ENCODE measurements at places on chromosomes 4 and X. TPM values are rescaled to one million over a fixed set of nuclear protein-coding genes. Genes with fewer than 3 reads are reported as not detected.

GRCh38 chr4:68176904-68177303 is 47.2 kb upstream of the TMPRSS11F start:
- no peaks in the 10 kb centered on the region for H3K36me3 ChIP-seq
- DNase-seq, result no peak
- H3K27me3 ChIP-seq, result no peaks in the 10 kb centered on the region
- no peaks in the 10 kb centered on the region for H3K4me1 ChIP-seq

GRCh38 chr4:2834001-2834921 is 9.4 kb upstream of the ADD1 start:
- H3K4me3 ChIP-seq, result no peak overlapping the region
- H3K27me3 ChIP-seq, result no peaks in the 10 kb centered on the region
- peak; percentile 18 for DNase-seq
- H3K36me3 ChIP-seq, result peaks cover 15% of the 10 kb centered on the region
- H3K4me1 ChIP-seq, result peaks cover 35% of the 10 kb centered on the region

DNA sequence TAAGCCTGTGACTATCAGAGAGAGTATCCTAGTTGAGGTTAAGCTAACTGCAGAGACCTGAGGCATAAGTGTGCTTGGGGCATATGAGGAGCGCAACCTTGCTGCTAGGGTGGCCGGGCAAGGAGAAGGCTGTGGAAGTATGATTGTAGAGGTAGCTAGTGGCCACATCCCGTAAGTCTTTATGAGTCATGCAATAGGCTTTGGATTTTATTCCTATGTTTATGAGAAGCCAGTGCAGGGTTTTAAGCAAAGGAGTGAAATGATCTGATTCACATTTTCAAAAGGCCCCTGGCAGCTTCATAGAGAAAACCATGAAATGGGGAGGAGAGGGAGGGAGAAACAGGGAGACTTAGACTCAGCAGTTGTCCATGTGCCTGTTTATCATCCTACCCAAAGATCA is 92.1 kb upstream of the WDFY3 start:
- no peak overlapping the region for H3K27ac ChIP-seq
- no peak for DNase-seq
- H3K27me3 ChIP-seq, result no peaks in the 10 kb centered on the region
- no peaks in the 10 kb centered on the region for H3K4me1 ChIP-seq

DNA sequence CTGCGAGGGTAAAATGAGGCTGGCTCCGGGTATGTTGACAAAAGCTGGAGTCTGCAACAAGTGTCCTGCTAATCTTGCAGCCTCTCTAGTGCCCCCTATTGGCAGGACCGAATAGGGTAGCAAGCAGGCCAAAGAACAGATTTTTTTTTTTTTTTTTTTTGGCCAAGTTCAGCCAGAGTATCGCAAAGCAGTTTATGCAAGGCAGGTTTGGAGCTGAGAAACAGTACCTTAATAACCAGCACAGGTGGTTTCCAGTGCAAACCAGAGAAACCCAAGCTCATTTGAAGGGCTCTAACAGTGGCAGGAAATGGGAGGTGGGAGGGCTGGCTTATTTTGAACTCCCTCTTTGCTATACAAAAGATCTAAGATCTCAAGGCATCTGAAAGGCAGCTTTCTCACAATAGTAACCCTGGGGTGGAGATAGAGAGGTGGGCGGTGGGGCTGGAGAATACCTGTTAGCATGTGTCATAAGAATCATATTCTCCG is 38.2 kb upstream of the OCIAD2 start:
- H3K27me3 ChIP-seq, result no peaks in the 10 kb centered on the region
- no peaks in the 10 kb centered on the region for H3K4me1 ChIP-seq
- no peaks in the 10 kb centered on the region for H3K36me3 ChIP-seq
- H3K4me3 ChIP-seq, result no peak overlapping the region

DNA sequence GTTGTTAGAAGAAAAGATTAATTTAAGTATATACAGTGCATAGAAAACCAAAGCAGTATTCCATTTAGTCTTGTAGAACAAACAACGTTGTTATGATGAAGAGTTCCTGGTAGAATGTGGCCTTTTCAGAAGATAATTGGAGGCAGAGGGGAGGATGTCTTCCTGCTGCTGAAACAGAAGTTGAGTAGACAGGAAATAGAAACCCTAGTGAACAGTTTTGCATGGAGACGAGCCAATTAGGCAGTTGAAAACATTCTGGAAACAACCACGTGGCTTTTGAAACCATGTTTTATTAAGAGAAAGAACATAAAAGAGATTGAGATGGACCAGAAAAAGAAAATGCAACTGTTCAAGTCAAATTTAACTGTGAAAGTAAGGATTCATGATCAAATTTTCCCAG is 325.2 kb downstream of the CAMK2D start:
- no peak for DNase-seq
- H3K4me3 ChIP-seq, result no peak overlapping the region
- no peaks in the 10 kb centered on the region for H3K36me3 ChIP-seq
- H3K27ac ChIP-seq, result peak overlapping the region; percentile 11
- H3K27me3 ChIP-seq, result no peaks in the 10 kb centered on the region

- H3K4me1 ChIP-seq, result no peaks in the 10 kb centered on the region
- no peaks in the 10 kb centered on the region for H3K36me3 ChIP-seq
- no peak overlapping the region for H3K4me3 ChIP-seq
- H3K27ac ChIP-seq, result no peak overlapping the region
- no peak for DNase-seq
Measured at GRCh38 chr4:93480452-93480851, 348.1 kb upstream of the ATOH1 start.

DNA sequence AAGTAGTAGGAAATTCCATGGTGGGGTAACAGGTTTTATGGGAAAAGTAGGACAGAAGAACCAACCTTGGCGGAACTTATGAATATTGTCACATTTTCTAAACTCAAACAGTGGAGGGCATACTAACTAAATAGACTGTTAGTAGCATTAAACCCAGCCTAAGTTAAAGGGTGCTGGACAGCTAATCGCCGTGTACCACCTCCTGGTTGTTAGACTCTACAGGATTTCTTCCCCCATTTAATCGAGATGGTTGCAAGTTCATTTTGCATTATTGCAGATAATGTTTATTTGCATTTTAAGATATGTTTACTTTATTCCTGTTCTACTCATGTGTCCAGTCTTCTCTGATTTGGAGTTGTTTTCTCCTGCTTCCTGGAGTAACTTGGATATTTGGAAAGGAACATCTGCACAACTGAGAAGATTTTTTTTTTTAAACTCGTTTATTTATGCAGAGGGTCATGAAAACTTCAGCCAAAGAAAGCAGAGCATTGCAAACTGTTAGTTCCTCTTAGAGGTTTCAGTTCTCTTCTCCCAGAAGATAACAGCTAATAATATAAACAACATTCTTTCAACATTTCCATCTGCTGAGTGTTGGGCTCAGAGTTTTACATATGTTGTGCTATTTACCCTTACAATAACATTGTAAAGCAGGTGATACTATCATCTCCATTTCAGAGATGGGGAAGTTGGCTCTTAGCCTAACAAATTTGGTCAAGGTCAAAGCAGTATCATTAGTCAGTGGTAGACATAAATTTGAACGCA is 51.5 kb upstream of the TBC1D9 start:
- no peaks in the 10 kb centered on the region for H3K36me3 ChIP-seq
- no peak for DNase-seq
- H3K27me3 ChIP-seq, result no peaks in the 10 kb centered on the region
- peaks cover 8% of the 10 kb centered on the region for H3K4me1 ChIP-seq
- H3K27ac ChIP-seq, result no peak overlapping the region
- H3K4me3 ChIP-seq, result no peak overlapping the region

MAGEB2 gene
- total RNA-seq, result not detected

FAM184B gene
- total RNA-seq, result 0.78 TPM

Measured in upper lobe of left lung (tissue), 6 donors.